ENCODE measurements at places on chromosomes 5 and 9.
A peak's percentile ranks its signal among the peaks of the same experiment; 100 is the strongest.

GRCh38 chr9:1977026-1977425 is 38.1 kb upstream of the SMARCA2 start:
- DNase-seq, result no peak

GRCh38 chr5:147400126-147400809 is 109.6 kb downstream of the DPYSL3 start:
- no peak for DNase-seq

DNA sequence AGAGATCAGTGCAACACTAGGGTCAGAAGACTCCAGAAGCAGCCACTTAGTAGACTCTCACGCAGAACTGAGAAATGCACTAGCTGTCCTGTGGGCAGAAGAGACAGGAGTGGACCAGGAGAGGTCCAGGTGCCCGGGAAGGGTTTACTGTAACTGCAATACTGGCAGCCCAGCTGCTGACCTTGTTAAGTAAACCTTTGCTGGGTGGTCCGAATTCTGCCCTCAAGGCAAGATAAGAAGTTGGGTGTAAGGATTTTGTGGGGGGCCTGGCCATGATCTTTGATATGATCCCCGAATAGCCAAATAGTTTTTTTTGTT is 91.3 kb downstream of the PDE6A start:
- no peak for DNase-seq

DNA sequence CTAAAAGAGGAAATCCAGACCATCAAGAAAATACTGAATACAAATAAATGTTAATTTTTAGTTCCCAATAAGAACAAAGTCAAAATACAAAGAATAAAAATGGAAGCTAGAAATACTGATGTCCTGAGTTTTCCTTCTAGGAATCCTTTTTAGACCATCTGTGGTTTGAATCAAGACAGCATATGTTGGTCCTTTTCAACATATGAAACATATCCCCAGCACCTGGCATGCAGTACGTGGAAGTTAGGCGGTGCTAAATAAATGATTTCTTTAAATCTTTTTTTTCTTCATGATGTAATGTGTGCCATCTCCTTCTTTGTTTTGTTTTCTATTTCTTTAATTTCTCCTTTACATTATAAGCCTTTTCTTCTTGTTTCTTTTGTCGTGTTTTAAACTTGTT is 34.0 kb downstream of the KIAA1958 start:
- no peak for DNase-seq

DNA sequence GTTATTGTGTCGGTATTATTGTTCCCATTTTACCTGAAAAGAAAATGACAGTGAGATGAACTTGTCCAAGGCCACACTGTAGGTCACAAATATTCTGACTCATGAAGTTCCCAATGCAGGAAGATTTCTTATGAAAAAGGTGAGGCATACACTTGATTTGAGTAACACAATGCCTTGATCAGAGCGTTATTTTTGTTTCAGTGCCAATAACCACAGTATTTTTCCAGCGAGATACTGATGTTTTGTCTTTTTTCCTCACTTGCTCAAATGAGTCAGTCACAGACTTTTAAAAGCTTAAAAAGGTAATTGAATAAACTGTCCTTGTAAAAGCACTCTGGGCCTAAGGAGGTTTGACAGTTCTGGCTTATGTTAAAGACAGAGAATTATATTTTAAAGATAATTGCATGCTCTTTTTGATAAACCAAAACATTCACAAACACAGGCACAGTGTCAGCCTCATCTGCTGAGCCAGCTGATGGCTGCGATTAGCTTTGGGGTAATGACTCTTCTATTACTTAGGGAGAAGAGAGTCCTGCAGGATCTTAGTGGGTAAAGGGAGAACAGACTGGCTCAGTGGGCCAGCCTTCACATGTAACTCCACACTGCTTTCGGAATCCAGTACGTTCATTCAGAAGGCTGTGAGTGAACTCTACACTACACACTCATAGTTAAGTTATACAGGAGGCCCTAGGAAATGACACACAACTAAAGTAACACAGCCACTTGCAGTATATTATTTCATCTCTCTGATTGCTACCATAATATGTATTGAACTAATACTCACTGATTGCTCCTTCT is 165.5 kb upstream of the CD180 start:
- no peak for DNase-seq

GRCh38 chr5:133818869-133819600 is 149.4 kb downstream of the C5orf15 start:
- no peak for DNase-seq

DNA sequence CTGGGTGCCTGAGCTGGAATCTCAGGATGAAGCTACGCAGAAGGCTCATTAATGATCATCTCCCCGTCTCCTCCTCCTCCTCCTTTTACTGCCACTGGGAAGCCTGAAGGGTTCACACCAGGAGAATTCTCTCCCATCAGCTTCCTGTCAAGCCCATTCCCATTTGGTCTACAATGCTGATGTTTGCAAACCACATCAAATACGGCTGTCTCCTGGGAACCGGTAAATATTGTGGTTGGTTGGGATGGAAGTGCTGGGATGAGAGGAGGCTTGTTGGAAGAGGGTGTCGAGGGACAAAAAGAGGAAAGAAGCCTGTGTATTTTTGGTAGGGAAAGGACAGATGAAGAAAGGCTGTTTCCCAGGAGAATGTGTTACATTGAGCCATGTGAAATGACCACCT is 13.2 kb upstream of the S1PR3 start:
- DNase-seq, result no peak

GRCh38 chr9:95826183-95826838 is 49.2 kb upstream of the ERCC6L2 start:
- DNase-seq, result no peak

DNA sequence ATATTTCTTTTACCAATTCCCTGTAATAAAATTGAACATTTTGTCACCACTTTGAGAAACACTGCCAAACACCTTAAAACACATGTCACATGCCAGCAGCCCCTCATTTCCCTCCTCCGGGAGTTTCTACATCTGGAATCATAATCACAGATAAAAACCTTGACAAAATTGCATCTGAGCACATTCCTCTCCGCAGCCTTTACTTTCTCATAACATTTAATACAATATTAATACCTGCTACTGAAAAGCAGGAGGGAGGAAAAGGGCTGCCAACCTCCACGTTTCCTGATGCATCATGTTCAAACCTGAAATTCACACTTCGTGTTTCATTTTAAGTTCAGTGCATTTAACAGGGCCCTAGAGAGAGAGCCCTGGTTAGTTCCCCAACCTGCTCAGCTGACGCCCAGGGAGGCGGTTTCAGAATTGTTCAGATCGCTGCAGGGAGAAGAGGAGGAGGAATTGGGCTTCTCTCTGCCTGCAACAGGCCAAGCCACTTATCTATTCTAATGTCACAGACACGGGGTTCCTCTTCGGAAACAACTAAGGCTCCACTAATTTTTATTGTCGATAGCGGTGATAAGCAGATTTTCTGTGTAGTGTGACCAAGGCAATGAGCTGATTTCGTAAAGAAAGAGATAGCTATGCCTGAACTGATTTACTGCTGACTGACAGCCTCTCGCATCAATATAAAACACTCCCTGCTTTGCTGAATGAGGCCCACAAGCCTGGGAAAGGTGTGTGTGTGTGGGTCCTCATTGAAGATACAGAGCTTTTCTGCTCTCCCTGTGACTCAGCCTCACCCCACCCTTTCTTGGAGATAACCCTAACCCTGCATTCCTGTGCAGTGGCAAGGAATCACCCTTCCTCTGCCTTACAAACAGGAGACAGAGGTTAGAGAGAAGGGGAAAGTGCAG is 4.9 kb upstream of the LHX2 start:
- no peak for DNase-seq

DNA sequence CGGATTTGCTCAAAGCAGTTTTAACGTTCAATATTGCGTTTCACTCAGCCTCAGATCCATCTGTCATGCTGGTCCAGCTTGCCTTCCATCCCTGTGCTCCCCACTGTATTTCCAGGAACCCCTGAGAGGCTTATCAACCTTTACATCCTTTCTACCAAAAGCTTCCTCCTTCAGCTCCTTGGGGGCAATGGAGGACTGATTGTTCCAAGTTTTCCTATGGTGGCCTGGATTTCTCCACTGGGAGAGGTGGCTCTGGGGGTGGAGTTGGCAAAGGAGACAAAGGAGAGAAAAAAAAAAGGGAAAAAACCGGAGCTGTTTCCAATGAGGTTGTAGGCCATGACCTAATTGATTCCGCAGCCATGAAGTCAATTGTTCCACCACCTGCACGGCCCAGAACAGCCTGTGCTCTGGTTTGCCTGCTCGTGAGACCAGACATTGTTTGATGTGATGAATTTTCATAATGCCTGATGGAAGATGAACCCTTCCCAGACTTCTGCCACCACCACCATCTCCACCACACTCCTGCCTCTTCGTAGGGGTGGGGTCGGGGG is 54.1 kb downstream of the ABLIM3 start:
- no peak for DNase-seq

DNA sequence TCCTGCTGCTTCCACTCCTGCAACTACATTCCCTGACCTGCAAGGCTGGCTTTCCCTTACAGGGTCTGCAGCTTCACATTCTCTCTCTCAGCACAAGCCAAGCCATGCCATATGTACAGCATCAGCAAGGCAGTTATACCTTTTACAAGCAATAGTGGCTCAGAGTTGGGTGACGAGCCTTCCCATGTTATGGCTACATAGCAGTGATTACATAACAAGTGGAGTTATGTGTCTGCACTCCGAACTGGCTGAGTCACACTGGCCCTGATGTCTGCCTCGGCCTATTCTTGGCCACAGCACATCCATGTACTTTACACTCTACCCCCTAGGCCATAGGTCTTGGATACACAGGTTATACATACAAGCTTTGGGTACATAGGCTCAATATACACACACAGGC is 52.0 kb upstream of the SNCAIP start:
- no peak for DNase-seq

- DNase-seq, result no peak
These were observed at the start of gene CD14 for GRCh38 chr5:140633021-140633471. TSS of gene CD14 (minus strand) at chr5:140633175. CDS start at chr5:140633071, 104 bp downstream.

DNA sequence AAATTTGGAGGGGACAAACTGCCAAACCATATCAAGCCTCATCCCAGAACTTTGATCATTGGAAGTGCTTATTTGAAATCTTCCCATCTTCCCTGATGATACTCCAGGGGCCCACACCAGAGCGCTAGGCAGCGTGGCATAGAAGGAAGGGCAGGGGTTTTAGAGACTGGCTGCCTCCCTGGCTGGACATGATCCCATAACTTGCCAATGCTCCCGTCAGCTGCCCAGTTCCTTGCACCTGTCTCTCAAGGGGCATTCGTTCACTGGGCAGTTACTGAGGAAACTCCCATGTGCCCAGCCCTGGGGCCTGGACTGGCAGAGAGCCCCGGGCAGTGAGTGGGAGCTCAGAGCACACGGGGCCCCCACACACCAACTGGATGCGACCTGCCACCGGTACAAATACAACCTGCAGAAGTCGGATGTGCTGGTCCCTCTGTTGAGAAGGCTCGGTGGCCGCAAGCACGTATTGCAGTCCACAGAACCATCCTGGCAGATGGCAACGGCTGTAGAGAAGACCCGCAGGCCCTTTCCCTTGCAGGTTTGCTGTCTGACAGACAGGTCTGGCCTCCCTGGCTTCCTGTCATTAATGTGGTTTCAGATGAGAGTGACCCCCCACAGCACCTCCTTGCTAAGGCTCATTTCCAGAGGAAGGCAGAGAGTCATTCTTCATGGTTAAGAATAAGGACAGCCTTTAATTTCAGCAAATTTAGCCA is 122.4 kb downstream of the MVB12B start:
- DNase-seq, result peak; percentile 57

- peak; percentile 19 for DNase-seq
These were observed 274.3 kb downstream of the ISL1 start for GRCh38 chr5:51657340-51658240.

Data from glutamatergic neuron (in vitro differentiated cells).